ENCODE measurements at places on chromosomes 2 and 18.

DNA sequence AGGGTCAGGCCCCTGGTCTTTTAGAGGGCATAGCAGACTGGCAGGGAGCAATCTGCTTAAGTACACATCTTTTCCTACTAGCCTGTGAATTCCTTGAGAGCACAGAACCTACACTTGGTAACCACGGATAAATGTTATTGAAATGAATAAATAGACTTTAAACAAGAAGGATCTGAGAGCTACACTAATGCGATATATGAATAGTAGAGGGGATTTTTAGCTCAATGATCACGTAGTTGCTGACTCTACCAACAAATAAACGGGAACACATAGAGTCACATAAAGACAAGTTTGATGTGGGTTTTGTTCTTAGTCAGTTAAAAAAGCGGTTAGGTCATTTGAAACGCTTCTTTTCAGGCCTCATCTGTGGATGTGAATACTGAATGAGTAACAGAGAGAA lies 290.3 kb upstream of the CCDC68 start:
- no peak for DNase-seq
- H3K36me3 ChIP-seq = 0 out of 2 replicates have a peak, but pooled peaks cover 3% of the 10 kb centered on the region
- no peaks in the 10 kb centered on the region for H3K27me3 ChIP-seq
- H3K4me3 ChIP-seq = no peak overlapping the region
- H3K4me1 ChIP-seq = peaks cover 19% of the 10 kb centered on the region

DNA sequence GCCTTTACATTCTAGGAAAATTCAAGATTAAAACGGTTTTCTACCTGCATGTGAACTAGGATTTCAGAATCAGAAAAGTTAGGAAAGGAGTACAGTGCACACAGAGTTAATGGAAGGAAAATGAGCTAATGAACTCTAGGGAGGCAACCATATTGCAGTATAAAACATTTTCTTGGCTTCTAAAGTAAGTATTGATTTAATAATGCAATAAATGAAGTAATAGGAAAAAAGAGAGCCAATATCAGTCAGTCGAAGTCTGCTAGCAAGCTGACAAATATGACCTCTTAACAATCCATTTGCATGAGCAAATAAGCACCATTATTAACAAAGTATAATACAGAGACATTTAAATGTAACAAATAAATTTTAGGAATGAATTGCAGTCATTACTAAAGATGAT lies 80.2 kb upstream of the COL3A1 start:
- H3K4me3 ChIP-seq = no peak overlapping the region
- no peak overlapping the region for H3K27ac ChIP-seq
- no peaks in the 10 kb centered on the region for H3K27me3 ChIP-seq
- H3K36me3 ChIP-seq = no peaks in the 10 kb centered on the region
- no peaks in the 10 kb centered on the region for H3K4me1 ChIP-seq

DNA sequence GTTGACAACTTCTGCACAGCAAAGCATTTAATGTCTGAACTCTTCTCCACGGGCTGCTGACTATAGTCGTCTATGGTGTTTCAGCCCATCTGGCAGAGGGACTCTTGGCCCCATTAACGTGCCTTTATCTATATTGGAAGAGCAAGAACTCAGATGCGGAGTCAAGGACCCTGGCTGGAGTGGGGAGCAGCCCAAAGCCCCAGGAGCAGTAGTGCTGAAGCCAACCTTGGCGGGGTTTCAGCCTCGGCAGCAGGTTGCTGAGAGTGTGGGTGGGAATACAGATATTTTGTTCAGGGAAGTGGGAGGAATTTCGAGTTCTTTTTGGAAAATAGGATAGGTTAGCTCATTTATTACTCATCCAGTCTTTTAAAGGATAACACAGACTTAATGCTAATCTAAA lies 34.2 kb downstream of the TMEM17 start:
- H3K4me3 ChIP-seq = no peak overlapping the region
- no peaks in the 10 kb centered on the region for H3K36me3 ChIP-seq
- H3K27ac ChIP-seq = no peak overlapping the region
- DNase-seq = no peak
- H3K27me3 ChIP-seq = no peaks in the 10 kb centered on the region

DNA sequence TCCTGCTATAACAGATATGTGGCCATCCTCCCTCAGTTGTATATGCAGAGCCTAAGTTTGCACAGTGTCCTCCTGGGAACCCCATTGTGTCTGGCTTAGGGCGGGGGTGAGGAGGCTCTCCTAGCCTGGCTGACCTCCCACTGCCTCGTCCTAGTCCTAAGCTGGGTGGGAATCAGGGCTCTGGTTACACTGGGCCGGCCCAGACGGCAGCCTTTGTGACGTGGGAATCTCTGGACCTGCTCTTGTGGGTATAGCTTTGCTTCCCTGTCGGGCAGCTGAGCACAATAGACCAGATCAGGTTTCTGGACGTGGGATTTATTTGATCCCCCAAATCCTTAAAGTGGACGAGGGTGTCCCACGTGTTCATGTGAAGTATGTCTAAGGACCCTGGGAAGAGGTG lies 2.9 kb downstream of the ACKR3 start:
- H3K4me3 ChIP-seq = no peak overlapping the region
- DNase-seq = peak; percentile 33
- peaks cover 39% of the 10 kb centered on the region for H3K4me1 ChIP-seq
- H3K27ac ChIP-seq = no peak overlapping the region
- H3K27me3 ChIP-seq = peaks cover 19% of the 10 kb centered on the region

DNA sequence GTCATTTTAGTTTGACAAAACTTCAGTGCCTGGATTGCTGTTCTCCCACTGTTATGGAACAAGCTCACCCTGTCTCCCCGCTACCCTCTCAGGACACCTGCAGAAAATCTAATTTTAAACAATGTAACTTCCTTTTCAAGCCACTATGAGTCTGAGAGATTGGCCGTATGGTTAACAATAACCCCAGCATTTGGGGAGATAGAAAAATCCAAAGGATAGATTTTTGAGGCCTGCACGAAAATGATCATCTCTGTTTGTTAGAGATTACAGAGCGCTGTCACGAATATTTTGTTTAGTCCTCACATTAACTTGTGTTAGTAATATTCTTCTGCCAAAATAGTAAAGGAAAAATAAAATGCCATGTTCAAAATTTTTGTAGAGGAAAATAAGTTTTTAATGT lies 24.7 kb downstream of the CAB39 start:
- no peaks in the 10 kb centered on the region for H3K27me3 ChIP-seq
- peaks cover 28% of the 10 kb centered on the region for H3K4me1 ChIP-seq
- no peak overlapping the region for H3K4me3 ChIP-seq
- no peak overlapping the region for H3K27ac ChIP-seq

All from GM23338 (cell line).